ENCODE measurements at places on chromosomes 3 and 15.
A peak's percentile ranks its signal among the peaks of the same experiment; 100 is the strongest.

GRCh38 chr3:45943207-45943846 lies at the start of gene CXCR6:
TSS of gene CXCR6 (plus strand) at chr3:45943464. CDS start at chr3:45946482, 3,018 bp downstream.
- DNase-seq, result no peak

DNA sequence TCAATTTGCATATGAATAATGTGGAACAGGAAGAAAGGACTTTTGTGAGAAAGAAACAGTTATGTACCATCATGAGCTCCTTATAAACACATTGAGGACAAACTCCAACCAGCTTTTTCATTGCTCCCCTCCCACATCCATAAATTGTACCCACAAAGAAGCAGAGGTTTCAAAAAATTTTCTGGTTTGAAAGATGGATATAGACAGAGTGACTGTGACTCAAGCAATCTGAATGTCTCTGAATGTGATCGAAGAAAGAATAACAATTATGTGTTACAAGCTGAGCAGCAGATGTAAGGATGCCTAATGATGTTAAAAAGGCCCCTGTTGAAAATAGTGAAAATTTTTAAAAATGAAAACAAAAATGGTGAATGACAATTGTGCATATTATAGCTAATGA lies 127.4 kb downstream of the TFG start:
- no peak for DNase-seq

GRCh38 chr3:30180310-30181177 lies 425.9 kb upstream of the TGFBR2 start:
- DNase-seq, result no peak

DNA sequence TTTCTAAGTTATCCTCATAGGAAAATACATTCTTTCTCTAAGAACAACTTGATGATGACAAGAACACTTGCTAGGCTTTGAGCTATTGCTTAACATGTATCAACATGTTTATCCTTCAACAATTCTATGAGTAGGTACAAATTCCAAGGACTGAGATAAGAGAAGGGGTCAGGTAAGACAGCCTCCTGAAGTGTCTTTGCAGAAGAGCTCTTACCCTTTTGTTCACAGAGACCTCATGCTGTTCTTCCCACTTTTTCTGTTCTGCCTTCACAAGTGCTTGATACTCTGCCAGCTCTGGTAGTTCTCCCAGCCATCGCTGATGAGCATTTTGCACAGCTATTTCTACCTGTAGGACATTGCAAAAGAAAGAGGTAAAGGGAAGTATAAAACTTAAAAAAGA lies 50.9 kb downstream of the CEP152 start:
- DNase-seq, result no peak

GRCh38 chr3:134941820-134942219 lies 146.8 kb downstream of the EPHB1 start:
- DNase-seq, result no peak

DNA sequence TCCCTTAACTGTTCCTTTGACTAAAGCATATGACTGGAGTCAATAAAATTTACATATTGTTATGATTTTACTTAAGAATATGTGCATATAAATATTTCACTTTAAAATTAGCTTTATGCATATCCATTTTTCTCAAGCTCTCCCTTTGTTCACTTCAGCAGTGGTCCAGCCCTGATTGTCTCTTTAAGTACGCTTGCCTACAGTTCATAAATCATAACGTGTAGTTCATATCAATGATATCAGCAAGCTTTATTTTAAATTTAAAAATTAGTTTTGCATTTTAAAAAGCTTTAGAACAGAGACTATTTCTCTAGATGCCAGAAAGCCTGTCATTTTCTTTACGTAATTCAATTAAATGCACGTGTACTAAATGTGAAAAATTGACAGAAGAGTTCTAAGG lies 721.9 kb downstream of the OTOL1 start:
- no peak for DNase-seq

DNA sequence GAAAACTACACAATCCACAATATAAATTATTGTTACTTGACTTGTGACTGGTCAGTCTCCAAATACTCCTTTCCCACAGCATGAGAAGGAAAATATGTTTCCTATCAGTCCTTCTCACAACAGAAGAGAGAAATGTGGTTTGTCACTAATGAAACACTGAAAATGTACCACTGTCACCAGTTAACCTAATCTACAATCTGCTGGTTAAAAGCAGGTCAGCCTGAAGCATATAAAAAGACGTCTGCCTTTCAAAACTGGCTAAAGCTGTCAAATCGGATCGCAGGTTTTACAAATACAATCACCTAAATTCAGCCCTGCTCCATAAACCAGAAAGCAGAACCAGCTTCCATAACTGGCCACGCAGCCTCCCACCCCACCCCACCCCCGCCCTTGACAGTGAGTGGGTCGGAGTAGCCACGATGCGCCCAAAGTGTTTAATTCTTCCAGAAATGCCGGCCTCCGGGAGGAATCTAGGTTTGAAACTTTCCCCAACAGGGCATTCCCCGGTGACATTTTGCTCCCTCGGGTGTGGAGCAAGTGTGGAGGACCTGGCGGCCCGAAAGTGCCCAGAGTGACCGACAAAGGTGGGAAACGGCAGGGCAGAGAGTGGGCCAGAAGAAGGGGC lies 682 bp downstream of the ETFA start:
- no peak for DNase-seq

DNA sequence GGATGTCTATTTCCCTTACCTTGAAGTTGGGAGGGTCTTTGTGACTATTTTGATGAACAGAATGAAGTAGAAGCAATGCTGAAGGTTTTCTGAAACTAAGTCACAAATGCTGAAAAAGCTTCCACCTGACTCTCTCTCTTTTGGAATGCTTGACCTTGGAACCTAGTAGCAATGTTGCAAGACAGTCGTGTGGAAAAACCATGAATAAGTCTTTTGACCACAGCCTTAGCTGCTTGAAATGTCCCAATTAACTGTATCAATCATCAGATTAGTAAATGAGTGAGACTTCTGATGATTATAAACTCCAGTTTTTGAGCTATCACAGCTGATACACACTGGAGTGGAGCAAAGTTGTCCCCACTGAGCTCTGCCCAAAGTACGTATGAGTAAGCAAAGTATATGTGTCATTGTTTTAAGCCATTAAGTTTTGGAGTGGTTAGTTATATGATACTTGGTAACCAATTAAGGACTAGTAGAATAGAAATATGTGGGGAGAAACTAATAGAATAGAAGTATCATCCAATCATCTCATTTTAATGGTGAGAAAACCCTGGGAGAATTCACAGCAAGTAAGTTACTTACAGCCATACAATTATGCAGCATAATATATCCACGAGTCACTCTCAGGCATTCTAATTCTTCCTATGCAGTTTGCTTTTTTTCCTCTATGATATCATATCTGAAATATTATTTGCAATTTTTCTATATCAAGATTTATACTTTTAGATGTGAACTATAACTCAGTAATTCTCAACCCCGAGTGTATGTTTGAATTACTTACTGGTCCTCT lies 1010.6 kb downstream of the ROBO2 start:
- DNase-seq, result no peak

GRCh38 chr15:89829616-89830440 lies 15.2 kb upstream of the ANPEP start:
- DNase-seq, result no peak

- DNase-seq, result no peak
Observed at GRCh38 chr3:157231071-157231470, 71.1 kb upstream of the CCNL1 start.

DNA sequence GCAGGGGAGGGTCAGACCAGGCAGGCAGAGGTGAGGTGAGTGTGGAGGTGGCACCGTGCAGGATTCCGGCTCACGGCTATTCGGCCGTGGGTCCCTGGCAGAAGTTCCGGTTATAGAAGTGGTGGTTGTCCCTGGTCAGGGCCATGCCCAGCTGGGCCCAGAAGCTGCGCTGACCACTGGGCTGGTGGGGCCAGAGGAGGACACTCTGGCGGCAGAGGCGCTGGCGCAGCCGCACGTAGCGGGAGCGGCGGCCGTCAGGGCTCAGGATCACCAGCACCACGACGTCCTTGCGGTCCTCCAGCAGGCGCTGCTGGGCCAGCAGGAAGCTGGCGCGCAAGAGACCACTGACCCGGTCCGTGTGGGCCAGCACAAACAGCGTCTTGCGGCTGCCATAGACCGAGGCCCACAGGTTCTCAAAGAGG lies 4.3 kb downstream of the TLR9 start:
- DNase-seq, result no peak

GRCh38 chr3:57929988-57930387 lies 78.2 kb upstream of the FLNB start:
- DNase-seq, result no peak

DNA sequence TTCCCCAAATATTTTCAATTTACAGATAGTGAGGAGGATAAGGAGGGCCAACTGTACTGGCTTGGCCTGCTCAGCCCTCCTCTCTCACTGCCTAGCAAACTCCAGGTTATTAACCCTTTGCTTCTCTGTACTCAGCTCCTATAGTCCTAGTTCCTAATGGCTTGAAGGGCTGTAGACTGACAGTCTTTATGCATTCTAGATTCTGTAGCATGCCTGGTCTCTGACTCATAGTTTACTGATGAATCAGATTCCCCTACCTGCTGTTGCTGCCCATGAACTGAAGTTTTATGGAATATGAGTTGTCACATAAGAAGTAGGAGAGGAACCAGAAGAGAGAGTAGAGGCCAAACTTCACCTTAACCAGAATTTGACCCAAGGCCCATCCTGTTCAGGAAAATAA lies 27.1 kb upstream of the MAP3K13 start:
- no peak for DNase-seq

DNA sequence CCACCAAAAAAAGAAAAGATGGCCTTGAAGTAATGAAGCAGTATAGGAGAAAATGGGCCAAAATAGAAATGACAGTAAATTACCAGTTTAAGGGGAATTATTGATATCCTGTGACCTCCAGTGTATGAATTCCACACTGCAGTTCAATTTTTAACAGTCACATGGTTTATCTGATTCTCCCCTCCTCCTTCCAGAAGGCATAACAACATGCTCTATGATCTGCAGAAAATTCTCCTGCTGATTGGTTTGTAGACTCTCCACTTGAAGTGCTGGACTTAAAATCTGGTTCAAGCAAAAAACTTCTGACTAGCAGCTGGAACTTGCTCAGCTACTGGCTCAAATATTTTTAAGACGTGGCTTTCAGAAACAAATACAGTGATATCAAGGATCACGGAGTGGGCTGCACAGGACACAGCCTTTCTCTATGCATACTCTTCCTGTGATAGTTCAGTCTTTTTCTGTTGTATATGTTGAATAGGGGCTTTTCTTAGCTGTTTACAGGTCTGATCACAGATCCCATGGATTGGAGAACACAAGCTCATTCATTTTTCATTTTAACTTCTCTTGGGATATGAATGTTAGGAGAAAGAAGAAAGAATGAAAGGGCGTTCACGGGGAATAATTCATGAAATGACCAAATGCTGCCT lies 211.5 kb downstream of the LSAMP start:
- no peak for DNase-seq

- no peak for DNase-seq
Observed at GRCh38 chr3:143594206-143594605, 254.1 kb downstream of the SLC9A9 start.

GRCh38 chr15:52284164-52284563 lies 11.4 kb downstream of the MYO5C start:
- no peak for DNase-seq

GRCh38 chr15:49737127-49737526 lies 116.3 kb downstream of the DTWD1 start:
- no peak for DNase-seq

DNA sequence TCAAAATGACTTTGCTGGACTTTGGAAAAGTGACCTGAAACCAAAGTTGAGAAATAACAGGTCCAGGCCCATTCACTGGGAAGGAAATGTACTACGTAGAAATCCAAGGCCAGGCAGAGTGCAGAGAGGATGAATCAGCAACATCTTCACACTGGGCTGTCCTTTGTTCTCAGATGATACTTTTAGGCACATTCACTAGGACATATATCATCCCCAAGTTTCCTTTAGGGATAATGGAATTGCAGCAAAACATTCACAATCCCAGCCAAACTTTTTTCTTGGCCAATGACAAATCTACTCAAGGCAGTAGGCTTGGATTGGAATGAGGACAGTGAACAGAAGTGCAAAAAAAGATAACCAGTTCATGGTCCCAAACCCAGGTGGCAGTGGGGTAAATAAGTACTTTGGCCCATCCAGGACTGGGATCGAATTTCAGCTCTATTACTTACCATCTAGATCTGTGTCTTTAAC lies 75.1 kb downstream of the CLDN11 start:
- no peak for DNase-seq

GRCh38 chr3:14552041-14552648 lies 12.0 kb upstream of the GRIP2 start:
- DNase-seq, result peak; percentile 9

GRCh38 chr3:151101270-151101969 lies 16.0 kb downstream of the MED12L start:
- DNase-seq, result no peak

GRCh38 chr3:126322181-126322967 lies 34.8 kb downstream of the KLF15 start:
- DNase-seq, result no peak

- DNase-seq, result no peak
Observed at GRCh38 chr3:101689286-101689685, 2.8 kb upstream of the RPL24 start.

DNA sequence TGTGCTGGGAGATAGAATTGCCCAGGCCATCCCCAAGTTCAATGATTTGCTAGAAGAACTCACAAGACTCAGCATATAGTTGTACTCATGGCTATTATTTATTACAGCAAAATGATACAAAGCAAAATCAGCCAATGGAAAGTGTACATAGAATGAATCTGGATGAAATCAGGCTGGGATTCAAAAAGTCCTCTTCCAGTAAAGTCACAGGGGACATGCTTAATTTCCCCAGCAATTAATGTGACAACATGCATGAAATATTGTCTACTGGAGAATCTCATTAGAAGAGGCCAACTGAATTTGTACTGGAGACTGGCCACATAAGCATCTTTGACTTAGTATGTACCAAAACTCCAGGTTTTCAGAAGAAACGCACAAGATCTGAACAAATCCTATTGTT lies 1043.1 kb downstream of the NAALADL2 start:
- DNase-seq, result no peak

DNA sequence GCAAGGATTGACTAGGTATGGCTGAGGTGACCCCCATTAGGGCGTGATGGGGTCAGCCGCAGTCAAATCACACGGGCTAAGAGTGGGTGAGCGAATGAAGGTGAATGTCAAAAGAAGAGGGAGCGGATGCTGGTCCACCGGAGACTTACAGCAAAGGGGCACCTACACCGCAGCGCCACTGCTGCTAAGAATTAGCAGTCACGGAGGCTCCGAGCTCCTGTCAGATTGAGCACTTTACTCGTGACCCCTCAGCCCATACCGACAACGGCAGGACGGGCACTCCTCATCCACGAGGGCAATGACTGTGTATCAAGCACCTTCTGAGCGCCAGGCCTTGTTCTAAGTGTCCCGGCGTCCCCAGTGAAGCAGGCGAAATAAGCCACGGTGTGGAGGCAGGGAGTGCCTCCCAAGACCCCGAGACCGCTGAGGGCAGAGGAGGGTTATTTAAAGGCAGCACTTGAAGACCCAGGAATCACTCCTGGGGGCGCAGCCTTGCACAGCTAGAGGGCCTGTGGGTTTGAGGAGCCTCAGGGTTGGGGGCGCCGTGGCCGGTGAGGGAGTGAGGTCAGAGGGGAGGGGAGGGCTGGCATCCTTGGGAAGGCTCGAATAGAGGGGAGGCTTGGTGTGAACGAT lies 61.6 kb upstream of the GATA2 start:
- no peak for DNase-seq
